CD4-positive, alpha-beta T cell treated with Interleukin-12 subunit alpha and Interleukin-12 subunit beta, for 1 hour (primary cell): ENCODE measurements at places on chromosomes 7 and 10.
A peak's percentile ranks its signal among the peaks of the same experiment; 100 is the strongest.

- peak; percentile 64 for DNase-seq
These were observed 64.5 kb upstream of the SYPL1 start for GRCh38 chr7:106176414-106177299.

GRCh38 chr10:69087590-69088470 lies at the start of gene SRGN:
Gene SRGN (plus strand): TSS chr10:69088103. CDS start chr10:69088158, 55 bp downstream.
- DNase-seq: peak; percentile 93

- no peak for DNase-seq
These were observed 423.9 kb downstream of the NEBL start for GRCh38 chr10:20473023-20473760.

- no peak for DNase-seq
These were observed 639 bp downstream of the DYDC2 start for GRCh38 chr10:80356989-80357850.

GRCh38 chr7:35758421-35758820 lies 42.4 kb upstream of the SEPTIN7 start:
- peak; percentile 16 for DNase-seq

DNA sequence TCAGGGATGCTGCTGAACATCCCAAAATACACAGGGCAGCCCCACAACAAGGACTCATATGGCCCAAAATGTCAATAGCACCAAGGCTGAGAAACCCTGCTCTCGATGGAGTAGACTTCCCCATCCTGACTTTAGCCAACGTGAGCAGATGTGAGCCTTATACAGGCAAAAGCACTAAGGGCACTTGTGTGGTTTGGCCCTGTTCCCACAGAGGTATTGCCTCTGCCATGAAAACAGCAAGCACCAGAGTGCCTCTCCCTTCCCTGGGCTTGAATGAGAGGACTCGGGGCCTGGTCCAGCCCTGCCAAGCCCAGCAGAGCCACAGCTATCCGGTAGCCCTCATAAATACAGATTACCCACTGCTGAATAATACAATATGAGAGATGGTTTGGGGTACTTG lies 47.5 kb downstream of the ACSM6 start:
- no peak for DNase-seq

GRCh38 chr7:20107582-20107981 lies 109.6 kb downstream of the MACC1 start:
- no peak for DNase-seq

DNA sequence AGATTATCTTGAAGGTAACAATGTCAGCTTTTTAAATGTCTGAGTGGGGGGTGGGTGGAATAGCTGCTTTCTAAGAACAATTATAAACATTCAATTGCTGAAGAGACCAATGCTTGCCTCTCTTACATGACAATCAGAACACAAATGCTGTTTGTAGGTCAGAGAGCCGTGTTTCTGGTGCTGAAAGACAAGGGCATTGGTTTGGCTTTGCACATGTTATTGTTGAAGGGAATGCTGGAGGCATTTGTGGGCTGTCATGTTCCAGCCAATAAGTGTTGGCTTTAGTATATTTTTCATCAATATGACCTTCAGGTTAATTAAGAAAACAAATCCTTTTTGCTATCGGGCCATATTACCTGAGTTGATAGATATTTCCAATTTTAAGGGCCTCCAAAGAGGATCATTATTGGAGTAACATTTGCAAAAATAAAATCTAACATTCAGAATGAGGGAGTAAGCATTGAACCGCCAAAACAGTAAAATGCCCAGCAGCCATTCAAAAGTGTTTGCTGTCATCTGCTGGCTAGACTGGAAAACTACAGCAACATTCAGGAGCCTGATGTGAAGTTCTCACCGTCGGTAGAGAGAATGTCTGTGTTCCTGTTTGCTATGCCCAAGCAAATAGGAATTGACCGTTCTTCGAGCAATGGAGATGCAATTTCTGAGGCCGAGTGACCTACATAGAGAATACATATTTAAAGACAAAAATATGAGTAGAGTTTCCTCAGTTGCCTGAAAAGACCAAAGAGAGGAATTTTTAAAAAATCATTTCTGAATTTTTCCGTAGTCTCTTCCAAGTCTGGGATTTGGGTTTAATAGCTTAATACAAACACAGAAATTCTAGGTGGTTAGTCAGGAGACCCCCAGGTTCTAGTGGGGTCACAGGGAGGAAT lies 118.9 kb downstream of the APBB1IP start:
- DNase-seq: peak; percentile 57

DNA sequence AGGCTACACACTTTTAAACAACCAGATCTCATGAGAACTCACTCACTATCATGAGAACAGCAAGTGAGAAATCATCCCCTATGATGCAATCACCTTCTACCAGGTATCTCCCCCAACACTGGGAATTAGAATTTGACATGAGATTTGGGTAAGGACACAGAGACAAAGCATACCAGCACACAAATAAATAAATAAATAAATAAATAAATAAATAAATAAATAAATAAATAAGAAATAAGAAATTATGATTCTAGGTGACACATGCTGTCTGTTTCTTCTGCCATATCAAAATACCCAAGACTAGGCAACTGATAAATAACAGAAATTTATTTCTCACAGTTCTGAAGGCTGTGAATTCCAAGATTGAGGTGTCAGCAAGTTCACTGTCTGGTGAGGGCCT lies 87.2 kb upstream of the CYP2C9 start:
- no peak for DNase-seq
